LHCN-M2 (cell line): ENCODE measurements at places on chromosomes 4 and X.

- no peak for DNase-seq
Measured at GRCh38 chr4:8050555-8051206, 107.9 kb downstream of the ABLIM2 start.

- peak; percentile 71 for DNase-seq
Measured at GRCh38 chr4:161428180-161428965, 735.4 kb downstream of the FSTL5 start.

- DNase-seq = peak; percentile 28
Measured at GRCh38 chr4:168691631-168692369, 194.9 kb downstream of the PALLD start.

DNA sequence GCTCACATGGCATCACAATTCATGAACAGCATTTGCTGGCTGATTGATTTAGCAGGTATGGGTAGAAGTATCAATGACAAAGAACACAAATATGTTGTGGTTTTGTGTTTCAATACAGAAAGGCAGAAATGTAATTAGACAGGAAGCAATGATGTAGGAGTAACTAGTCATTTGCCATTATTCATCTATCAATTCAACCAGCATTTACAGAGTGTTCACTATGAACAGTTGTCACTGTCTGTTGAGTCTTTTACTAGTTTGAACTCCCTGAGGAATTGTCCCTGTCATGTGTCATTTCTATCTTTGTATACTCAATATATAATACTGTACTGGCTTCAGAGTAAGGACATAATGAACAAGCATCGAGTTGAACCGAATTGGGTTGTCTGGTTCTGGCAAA, 51.5 kb upstream of the ARHGAP24 start:
- DNase-seq = peak; percentile 74

DNA sequence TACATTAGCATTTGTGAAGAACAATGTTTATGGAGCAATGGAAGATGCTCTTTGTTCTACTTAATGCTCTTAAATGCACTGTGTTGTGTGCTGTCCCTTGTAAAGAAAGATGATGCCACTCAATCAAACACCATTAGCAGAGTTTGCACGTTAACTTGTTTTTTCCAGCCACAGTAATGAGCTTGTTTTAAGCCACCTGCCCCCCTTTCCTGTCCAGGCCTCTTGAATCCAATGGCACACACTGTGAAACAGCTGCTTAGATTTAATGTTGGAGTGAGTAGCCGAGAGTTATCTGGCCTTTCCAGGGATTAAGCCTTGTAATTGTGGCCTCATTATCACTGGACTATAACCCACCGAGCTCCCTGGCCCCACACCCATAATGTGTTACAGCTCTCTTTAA, 86.0 kb downstream of the PAK3 start:
- DNase-seq = no peak
